CD8-positive, alpha-beta T cell (primary cell): ENCODE measurements at places on chromosomes 6 and 20. TPM values are rescaled to one million over a fixed set of nuclear protein-coding genes. Genes with fewer than 3 reads are reported as not detected.

EDN3 gene
- 0.14 TPM for total RNA-seq

SPAG4 gene
- total RNA-seq, result 18.9 TPM

TRERF1 gene
- total RNA-seq, result 20.4 TPM

FAM184A gene
- 0.50 TPM for total RNA-seq

PGC gene
- total RNA-seq, result not detected

SYTL3 gene
- total RNA-seq, result 38.2 TPM

TSBP1 gene
- not detected for total RNA-seq

SLC13A3 gene
- total RNA-seq, result not detected

HLA-DQB2 gene
- total RNA-seq, result 1.4 TPM

CCM2L gene
- not detected for total RNA-seq

SYCP2L gene
- total RNA-seq, result not detected

AKAP12 gene
- total RNA-seq, result not detected

PAK5 gene
- not detected for total RNA-seq

HCRTR2 gene
- not detected for total RNA-seq

BPI gene
- total RNA-seq, result not detected

MYCT1 gene
- total RNA-seq, result not detected

PLG gene
- total RNA-seq, result not detected

PREX1 gene
- total RNA-seq, result 117 TPM

NKX2-2 gene
- total RNA-seq, result not detected

UBD gene
- total RNA-seq, result not detected

WASF1 gene
- 1.7 TPM for total RNA-seq

GMEB2 gene
- total RNA-seq, result 33.8 TPM

MUCL3 gene
- not detected for total RNA-seq

EEF1A2 gene
- total RNA-seq, result 0.42 TPM

ENPP1 gene
- total RNA-seq, result not detected

RIMS1 gene
- total RNA-seq, result not detected

HLA-DQA1 gene
- total RNA-seq, result 5.5 TPM

PDYN gene
- not detected for total RNA-seq

CLVS2 gene
- not detected for total RNA-seq

TCP1 gene
- 222 TPM for total RNA-seq
